ENCODE measurements at places on chromosomes 2 and 18.
A peak's percentile ranks its signal among the peaks of the same experiment; 100 is the strongest.

GRCh38 chr2:158912112-158912511 is 56.3 kb upstream of the TANC1 start:
- DNase-seq = no peak

DNA sequence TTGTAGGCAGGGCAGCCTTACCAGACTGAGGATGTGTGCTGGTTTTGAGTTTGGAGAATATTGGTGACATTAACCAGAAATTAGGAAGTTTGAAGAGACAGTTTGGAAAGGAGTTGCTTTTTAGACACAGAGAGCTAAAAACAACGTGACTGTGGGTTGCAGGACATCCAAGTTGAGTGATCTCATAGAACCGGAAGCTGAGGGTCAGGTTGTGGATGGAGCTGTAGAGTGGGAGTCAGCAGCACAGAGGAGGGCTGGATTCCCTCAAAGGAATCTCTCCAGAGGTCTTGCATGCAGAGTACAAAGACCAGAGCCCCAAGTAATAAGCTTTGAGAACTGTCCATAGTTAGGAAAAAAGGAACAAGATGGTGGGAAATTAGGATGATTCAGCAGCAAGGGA is 9.3 kb downstream of the MAPRE3 start:
- no peak for DNase-seq

DNA sequence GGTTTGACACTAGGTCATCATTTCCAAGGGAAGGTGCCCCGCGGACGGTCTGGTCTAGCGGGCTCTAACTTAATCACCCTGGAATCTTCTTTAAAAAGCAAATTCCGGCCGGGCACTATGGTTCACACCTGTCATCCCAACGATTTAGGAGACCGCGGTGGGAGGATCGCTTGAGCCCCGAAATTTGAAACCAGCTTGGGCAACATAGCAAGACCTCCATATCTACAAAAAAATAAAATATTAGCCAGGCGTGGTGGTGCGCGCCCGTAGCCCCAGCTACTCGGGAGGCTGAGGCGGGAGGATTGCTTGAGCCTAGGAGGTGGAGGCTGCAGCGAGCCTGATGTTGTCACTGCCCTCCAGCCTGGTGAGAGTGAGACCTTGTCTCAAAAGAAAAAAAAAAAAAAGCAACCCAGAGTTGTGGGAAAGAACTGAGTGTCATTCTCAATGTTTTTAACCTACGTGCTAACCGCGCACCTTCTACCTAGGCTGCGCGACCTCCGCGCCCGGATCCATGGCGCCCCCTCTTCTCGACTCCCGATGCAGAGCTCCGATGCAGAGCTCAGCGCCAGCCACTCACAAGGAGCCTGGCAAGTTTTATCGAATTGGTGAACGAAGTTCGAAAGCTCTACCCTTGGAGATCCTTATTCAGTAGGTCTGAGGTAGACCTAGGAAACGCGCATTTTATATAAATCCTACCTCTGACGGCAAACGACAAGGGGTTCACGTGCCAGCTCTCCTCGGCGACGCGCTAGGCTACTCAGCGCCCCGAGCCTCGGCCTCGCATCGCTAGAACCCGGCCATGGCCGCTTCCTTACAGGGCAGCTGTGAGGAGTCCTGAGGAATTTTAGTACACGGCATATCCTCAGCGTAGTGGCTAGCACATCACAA is 888 bp upstream of the TWSG1 start:
- DNase-seq = no peak

GRCh38 chr2:182733572-182733971 is 17.5 kb downstream of the DNAJC10 start:
- no peak for DNase-seq

- DNase-seq = no peak
Observed at GRCh38 chr2:204049635-204050034, 113.1 kb downstream of the ICOS start.

DNA sequence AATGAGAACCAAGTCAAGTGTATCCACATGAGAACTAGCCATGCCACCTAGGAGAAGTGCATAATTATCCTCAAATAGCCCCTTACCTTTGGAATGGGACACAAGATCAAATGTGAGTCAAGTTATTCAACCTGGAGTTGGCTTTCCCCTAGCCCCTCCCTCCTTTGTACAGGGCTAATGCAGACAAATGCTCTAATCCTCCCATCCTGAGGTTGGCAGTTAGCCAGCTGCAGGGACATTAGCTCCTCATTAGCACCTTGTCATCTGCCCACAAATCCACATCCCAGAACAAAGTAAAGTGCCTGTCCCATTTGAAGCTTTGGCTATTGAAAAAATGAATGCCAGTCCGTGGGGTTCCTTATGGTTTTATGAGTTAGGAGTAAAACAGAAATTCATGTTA is 294.1 kb upstream of the FANCL start:
- no peak for DNase-seq

GRCh38 chr2:85393836-85394235 is 16.3 kb downstream of the CAPG start:
- no peak for DNase-seq

GRCh38 chr18:42290318-42291307 is 335.6 kb downstream of the PIK3C3 start:
- no peak for DNase-seq

GRCh38 chr18:3248062-3248657 is 559 bp downstream of the MYL12A start:
- no peak for DNase-seq

GRCh38 chr18:3163968-3164367 is 55.8 kb downstream of the MYOM1 start:
- no peak for DNase-seq

- no peak for DNase-seq
Observed at GRCh38 chr18:75075016-75075305, 134.0 kb downstream of the PTGR3 start.

DNA sequence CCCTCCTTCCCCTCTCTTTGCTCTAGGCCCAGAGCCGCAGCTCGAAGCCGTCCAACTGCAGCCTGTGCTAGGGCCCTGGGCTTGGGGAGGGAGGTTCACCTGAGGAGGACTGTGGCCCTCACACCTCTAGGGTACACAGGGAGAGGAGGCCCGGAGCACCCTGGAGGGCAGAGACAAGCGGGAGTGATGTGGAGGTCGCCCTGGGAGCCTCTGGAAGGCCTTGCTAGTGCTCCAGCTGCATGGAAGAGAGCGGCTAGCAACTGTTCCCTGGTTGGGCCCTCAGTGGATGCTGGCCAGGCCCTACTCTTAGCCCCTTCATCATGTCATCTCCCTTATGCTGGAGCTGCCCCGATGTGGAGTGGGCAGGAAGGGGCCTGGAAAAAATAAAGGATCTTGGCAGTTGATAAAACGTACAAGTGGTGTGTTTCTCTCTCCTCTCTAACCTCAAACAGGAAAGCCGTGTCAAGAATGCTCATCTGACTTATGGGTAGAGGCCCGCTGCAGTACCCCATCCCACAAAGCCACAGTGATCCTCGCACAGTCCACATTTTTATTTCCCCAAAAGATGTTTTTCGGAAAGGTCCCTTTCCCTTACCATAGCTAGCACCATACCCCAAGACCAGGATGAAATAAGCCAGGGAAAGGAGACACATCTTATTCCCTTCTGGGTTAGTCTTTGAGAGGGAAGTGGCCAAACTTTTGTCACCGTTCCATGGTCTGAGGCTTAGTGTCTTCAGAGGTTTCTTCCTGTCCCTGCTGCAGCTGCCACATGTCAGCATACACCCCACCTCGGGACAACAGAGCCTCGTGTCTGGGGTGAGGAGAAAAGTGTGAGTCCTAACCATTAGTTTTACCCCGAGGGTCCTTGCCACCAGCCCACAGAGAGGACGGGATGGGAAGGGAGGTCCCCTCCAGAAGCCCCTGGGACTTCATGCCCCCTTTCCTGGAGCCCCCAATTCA is 2.9 kb downstream of the ZFAND2B start:
- DNase-seq = no peak

- DNase-seq = no peak
Observed at GRCh38 chr2:67840460-67841068, 222.2 kb downstream of the C1D start.

GRCh38 chr2:197045115-197045514 is 118.6 kb upstream of the PGAP1 start:
- no peak for DNase-seq

GRCh38 chr2:68089961-68090360 is 27.2 kb upstream of the C1D start:
- no peak for DNase-seq

DNA sequence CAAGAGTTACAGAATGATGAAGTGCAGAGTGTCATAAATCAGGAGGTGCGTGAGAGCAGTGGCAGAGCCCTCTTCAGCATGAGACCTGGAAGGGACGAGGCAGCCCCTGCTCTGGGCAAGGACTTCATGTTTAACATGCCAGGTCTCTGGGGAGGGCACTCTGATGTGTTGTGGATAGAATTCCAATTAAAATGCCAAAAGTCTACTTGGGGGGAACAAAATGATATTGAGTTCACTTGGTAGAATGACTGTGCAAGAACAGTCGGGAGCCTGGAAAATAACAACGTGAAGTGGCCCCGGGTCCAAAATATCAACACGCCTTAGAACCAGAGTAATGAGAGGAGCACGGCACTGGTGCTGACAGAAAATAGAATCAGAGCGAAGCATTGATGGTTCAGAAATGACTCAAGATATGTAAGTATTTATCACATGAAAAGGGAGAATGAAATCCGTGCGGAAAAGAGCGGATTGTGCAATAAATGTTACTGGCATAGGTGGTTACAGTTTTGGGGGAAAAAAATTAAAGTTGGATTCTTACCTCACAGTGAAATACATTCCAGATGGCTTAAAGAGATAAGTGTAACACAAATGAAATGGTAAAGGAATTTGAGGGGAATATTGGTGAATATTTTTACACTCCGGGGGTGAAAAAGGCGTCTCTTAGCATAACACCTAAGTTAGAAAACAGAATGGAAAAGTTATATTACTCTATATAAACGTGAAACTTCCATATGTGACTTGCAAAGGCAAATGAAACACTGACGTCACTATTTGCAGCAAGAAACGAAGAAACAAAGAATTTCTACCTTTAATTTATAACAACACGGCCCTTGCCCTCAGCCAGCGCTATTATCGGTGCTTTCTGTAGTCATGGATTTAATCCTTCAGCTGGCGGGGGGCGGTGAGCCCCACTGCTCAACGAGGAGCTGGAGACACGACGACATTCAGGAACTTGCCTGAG is 159.4 kb upstream of the TWIST2 start:
- DNase-seq = no peak

DNA sequence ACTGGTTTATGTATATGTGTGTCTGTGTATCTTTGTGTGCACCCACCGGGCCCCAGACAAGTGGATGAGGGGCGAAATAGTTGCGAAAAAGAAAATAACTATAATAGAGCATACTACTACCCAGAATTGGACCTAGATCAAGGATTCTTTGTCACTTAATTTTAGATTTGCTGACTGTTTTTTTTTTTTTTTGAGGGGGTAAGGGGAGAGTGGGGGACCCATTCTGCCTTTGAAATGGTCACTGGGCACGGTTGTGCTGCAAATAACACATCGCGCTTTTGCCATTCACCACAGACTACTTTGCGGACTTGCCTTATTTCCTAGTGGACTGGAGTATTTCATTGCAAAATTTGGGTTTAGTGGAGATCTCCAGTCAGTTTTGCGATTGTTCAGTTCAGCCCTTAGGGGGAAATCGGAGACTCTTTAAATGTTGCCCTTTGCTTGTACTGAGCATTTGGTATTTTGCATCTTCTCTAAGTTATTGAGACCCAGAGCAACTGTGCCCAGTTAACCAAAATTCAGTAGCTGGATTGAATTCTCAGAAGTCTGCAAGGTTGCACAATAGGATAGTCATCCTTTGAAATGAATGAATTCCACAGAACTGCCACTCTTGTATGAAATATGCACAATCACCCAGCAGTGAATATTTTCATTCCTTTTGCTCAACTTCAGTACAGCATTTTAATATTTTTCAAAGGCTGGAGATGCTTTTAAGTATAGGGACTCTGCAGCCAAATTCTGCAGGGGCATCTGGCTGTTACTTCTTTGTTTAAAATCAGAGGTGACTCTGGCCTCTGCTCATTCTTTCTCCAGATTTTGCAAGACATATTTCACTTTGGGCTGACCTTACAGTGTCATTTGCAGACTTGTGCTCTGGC is 2.9 kb downstream of the TRIB2 start:
- no peak for DNase-seq

DNA sequence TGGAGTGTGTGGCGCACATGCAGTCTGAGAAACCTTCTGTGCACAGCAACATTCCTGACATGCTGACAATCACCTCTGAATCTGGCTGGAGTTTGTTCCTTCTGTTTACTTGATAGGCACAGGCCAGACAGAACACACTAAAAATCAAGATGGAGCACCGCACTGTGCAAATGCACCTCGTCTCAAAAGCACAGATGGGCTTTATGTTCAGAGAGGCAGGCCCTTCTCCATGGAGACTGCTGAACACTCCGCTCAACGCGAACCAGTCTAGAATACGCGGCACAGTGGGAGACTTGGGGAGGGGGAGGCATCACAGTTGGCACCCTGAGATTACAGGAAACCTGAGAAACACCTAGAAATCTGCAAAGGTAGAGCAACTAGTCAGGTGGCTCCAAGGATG is 58.4 kb upstream of the DNMT3A start:
- DNase-seq = no peak

GRCh38 chr2:23649819-23650218 is 264.8 kb downstream of the KLHL29 start:
- DNase-seq = no peak

GRCh38 chr18:68735483-68736343 is 20.8 kb upstream of the TMX3 start:
- DNase-seq = peak; percentile 53

GRCh38 chr2:216006164-216006663 is 7.1 kb downstream of the MREG start:
- peak; percentile 55 for DNase-seq

DNA sequence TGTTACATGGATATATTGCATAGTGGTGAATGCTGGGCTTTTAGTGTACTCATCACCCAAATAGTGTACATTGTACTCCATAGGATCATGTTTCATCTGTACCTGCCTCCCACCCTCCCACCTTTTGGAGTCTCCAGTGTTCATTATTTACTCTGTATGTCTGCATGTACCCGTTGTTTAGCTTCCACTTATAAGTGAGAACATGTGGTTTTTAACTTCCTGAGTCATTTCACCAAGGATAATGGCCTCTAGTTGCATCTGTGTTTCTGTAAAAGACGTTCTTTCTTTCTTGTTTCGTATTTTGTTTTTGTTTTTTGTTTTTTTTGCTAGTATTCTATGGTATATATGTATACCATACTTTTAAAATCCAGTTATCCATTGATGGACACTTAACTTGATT is 107.5 kb downstream of the MSTN start:
- no peak for DNase-seq

DNA sequence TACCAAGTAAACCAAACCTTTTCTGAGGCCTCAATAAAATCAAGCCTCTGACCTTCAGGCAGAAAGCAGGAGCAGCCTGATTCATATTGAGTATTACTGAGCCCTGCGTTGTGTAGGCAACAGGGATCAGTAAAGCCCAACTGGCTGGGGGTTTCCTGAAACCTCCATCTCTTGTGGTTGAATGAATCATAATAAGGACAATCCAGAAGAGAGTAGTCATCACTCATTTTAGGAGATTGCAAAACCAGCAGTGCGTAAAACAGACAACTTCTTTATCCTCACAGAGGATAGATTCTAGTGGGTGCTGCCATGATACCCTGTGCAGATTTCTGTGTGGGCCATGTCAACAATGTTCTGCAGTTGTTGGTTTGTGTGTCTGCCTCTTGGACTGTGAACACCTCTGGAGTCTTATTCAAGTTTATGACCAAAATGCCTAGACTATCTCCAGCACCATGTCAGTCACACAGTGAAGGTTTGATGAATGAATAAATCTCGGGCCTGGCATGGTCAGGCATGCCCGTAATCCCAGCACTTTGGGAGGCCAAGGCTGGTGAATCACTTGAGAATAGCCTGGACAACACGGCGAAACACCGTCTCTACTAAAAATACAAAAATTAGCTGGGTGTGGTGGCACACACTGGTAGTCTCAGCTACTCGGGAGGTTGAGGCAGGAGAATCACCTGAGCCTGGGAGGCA is 51.8 kb upstream of the RAB27B start:
- no peak for DNase-seq

Measured in CD4-positive, alpha-beta T cell (primary cell).